ENCODE measurements at places on chromosomes 12 and 14.

GRCh38 chr14:65704850-65705249 lies 292.3 kb downstream of the FUT8 start:
- no peak for DNase-seq

DNA sequence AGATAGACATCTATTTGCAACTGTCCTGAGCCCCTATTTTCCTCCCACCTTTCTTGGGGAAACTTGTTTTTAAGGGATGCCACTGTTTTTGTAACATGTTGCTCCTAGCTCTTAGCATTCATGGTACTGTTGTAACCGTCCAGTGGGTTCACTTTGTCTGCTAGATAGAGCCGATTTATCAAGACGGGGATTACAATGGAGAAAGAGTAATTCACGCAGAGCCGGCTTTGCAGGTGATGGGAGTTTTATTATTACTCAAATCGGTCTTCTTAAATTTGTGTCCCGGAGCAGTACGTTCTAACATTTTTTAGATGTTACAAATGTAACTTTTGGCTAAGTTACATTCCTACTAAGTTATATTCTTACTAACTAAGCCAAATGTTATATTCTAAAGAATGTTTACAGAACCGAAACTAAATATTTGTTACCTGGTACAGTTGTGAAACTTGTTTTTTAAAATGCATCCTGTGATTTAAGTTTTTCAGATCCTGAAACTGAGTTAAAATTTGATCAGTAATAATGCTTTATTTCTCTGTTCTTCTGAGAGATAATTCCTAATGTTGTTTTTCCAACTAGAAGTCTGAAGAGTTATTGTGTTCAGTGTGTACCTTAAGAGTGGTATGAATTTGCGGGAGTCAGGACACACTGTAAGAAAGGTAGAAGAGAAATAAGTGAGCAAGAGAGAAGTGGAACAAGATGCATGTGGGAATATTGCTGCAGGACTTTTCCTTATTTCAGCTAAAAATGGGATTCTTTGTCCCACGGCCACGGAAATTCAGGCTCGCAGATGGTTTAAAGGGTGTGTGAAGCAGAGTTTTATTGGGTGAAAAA lies 20.6 kb upstream of the CLEC2D start:
- no peak for DNase-seq

DNA sequence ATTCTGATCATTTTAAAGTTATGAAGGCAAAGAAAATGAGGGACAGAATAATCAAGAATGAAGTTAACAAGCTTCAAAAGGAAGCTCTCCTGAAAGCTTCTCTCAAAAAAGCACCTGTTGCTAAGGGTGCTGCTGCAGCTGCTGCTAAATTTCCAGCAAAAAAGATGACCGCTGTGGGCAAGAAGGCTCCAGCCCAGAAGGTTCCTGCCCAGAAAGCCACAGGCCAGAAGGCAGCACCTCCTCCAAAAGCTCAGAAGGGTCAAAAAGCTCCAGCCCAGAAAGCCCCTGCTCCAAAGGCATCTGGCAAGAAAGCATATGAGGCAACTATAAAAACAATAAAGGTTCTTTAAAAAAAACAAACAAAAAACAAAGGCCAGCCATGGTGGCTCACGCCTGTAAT lies 52.7 kb upstream of the NR2C1 start:
- no peak for DNase-seq

- no peak for DNase-seq
Observed at GRCh38 chr12:46930101-46930500, 104.3 kb upstream of the SLC38A4 start.

DNA sequence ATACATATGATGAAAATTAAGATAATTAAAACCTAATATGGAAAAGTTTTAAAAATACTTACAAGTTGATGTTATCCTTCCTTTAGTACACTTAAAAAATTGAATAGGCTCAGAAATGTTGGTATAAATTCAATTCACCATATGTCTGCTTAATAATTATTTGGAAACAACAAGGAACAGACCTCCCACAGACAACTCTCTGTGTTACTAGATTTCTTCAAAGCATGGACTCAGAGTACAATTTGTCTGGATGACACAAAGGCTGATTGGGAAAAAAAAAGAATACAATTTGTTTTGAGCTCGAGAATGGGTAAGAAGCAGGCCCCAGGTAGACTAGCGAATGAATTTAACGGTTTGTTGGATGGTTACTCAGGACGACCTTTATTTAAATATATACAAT lies 48.9 kb upstream of the BTG1 start:
- DNase-seq: no peak

DNA sequence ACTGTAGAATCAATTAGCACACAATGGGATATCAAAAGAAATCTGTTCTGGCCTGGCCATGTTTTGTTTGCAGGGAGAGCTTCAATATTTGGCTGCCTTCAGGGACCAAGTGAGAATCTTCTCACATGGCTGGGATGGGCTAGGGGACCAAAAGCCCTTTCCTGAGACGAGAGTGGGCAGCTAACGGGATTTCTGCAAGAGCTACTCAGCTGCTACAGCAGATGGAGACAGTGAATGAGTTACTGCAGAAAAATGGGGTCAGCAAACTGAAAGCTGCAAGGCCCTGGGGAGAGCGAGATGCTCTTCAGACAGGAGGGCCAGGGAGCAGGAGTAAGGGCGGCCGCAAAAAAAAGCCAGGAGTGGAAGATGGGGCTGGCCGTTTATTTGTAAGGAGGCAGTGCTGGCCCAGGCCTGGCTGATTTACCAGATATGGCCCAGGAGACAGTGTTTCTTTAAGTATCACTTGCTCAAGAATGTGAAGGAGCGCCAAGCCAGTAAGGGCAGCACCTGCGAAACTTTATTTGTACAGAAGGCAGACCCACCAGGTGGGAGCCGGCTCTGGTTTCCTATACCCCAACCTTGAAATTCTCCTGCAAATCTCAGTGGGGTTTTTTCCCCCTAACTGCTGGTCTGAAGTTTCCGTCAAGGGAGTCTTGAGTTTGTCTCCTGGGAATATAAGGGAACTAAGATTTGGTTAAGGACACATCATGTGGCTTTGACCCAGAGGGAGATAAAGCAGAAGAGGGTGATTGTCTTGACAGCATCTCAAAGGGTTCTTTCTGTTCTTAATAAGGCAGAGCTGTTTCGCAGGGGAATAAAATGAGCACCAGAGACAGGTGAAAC lies 57.8 kb downstream of the SSH1 start:
- DNase-seq: no peak

DNA sequence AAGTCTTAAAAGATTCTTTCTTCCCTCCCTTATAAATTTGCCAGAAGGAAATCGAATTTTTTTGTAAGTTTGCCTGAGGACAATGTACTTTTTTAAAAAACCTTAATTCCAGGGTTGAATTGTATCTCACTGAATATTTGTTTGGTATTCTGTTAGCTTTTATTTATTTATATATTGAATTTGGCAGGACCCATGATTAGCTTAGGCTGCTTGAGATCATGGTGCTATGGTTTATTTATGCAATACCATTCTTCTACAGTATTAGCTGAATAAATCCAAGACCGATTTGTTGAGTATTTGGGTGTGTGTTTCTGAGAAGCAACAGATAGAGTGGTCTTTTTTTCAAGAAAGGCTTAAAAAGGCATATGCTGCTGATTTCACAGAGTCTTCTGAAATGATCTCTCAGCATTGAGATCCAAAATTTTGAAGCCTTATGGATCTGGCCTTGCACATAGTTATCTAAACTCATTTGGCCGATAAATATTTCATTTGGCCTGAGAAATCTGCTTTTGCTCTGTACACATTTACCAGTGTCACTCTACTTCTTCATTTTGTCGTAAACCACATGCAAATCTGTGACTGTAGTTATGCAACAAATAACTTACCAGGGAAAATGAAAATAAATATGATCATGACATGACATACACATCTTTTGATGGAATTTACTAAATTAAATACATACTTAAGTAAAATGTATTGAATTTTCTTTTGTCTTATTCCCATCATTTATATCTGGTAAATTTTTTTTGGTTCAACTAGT lies 265.8 kb upstream of the FLRT2 start:
- no peak for DNase-seq

- no peak for DNase-seq
Observed at GRCh38 chr12:130611026-130611905, 104.8 kb downstream of the RIMBP2 start.

- DNase-seq: no peak
Observed at GRCh38 chr14:64438181-64438841, 27.0 kb upstream of the AKAP5 start.

- no peak for DNase-seq
Observed at GRCh38 chr12:2138871-2139308, 86.1 kb downstream of the CACNA1C start.

DNA sequence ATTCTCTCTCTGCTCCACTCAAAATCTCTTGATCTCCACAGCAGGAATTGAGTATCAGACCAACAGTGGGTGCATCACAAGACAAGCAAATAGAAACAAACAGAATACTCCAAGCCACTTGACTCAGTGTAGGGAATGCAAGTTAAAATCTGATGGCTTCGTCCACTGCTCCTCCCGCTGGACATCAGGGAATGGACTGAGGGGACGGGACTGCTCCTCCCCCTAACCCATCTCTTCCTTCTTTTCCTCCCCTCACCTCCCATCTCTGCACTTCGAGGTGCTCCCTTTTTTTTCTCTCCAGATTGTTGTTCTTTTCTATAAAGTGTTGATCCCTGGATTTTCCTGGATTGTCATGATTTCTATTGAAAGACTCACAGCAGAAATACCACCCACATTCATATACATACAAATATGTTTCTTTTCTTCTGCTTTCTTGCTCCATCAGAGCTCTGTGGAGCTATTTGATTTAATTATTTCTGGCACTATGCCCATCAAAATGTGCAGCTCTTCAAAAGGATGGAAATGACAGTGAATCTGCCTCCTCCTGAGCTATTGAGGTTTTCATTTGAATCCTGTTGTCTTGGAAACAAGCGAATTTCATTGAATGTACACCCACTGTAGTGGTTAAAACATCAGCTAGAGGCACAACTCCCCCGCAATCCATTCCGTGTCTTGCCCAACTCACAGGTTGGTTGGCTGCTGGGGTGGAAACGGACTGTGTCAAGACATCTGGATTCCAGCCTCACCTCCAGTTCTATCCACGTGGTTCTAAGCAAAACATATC lies 199.7 kb downstream of the SPTSSA start:
- no peak for DNase-seq

DNA sequence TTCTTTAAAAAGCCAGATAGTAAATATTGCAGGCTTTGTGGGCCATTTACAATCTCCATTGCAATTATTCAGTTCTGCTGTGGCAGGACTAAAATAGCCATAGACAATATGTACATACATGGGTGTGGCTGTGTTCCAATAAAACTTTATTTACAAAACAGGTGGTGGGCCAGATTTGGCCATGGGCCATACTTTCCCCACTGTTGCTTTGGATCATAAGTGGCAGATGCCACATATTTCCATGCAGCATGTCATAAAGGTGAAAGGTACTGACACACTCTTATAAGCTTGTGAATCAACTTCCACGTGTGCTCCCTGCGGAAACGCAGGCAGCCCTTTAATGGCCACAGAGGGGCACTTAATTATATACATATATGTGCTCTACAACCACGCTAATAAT lies 244.4 kb upstream of the FOXN3 start:
- no peak for DNase-seq

- no peak for DNase-seq
Observed at GRCh38 chr14:49946320-49947141, 53.6 kb downstream of the ARF6 start.

DNA sequence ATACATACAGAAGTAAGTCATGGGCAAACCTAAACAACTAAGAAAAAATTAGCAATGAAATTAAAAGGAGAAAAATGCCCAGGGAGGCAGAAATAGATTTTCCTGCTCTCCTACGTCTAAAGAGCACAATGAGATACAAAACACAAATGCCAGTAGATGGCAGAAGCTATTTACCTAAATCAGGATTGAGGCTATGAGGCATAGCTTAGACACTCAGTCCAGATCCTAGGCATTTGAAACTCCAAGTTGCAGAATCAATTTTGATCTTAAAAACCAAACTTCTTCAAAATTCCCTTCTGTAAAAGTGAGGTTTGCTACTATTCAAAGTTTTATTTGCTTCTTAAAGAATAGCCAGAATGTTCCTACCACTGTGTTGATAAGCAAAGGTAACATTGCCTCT lies 368.6 kb downstream of the DAD1 start:
- no peak for DNase-seq

GRCh38 chr12:128827724-128828123 lies 4.0 kb upstream of the SLC15A4 start:
- no peak for DNase-seq

DNA sequence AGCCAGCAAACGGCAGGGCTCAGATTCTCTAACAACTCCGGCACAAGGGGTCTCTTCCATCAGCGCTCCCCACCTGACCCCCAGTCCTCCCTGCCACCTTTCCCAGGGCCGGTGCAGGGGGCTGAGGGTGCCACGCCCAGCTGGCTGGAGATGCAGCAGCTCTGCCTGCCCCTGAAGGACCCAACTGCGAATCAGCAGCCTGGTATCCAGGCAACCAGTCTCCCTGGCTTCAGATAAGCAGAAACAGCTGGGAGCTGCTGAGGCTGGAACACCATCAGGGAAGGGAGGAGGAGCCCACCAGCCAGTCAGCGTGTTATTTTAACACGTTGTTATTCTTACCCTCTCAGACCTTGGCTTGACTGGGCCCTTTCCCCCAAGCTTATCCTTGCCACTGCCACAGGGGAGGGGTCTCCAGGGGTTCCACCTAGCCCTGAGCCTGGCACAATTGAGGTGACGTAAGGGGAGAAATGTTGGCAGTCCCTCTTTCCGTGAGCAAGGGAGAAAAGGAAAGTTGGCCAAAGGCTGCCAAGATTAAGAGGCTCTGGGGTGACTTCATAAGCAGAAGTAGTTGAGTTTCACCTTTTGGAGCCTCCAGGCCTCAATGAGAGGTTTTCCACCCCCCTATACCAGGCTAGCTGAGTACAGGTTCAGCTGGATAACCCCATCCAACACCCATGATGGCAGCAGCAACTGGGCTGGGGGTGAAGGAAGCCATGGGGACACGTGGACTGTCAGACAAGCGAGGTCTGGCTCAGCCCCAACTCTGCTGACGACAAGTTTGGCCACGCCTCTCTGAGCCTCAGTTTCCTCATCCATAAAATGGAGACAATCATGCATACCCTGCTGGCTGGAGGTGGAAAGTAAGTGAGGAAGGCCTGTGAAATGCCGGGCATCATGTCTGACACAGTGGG lies 91.1 kb downstream of the IRF2BPL start:
- DNase-seq: no peak

DNA sequence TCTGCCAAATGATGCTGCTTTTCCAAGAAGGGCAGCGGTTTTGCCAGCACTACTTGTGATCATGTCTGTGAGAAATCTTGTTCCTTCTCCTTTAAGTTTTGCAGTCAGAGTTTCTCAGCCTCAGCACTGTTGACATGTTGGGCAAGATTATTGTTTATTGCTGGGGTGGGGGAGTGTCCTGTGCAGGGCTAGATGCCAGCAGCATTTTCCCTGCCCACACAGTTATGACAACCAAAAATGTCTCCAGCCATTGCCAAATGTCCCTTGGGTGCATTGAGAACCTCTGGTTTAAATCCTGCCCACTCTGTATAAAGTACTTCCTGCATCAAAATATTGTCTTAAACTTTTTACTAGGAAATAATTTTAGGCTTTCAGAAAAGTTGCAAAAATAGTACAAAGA lies 20.0 kb downstream of the TMEM132C start:
- no peak for DNase-seq

- no peak for DNase-seq
Observed at GRCh38 chr12:22321638-22322037, 12.9 kb downstream of the ST8SIA1 start.

- DNase-seq: no peak
Observed at GRCh38 chr14:74804219-74804825, 41.2 kb downstream of the YLPM1 start.
